ENCODE measurements at places on chromosomes 2 and 18.

- DNase-seq = no peak
Measured at GRCh38 chr2:161570424-161571050, 53.7 kb upstream of the SLC4A10 start.

- DNase-seq = no peak
Measured at GRCh38 chr18:21453511-21453901, 147.0 kb downstream of the ESCO1 start.

- no peak for DNase-seq
Measured at GRCh38 chr2:143685421-143686078, 556.3 kb downstream of the ARHGAP15 start.

GRCh38 chr2:186984966-186985365, 136.0 kb upstream of the ZSWIM2 start:
- DNase-seq = no peak

- no peak for DNase-seq
Measured at GRCh38 chr2:76446872-76447271, 736.2 kb upstream of the GCFC2 start.

DNA sequence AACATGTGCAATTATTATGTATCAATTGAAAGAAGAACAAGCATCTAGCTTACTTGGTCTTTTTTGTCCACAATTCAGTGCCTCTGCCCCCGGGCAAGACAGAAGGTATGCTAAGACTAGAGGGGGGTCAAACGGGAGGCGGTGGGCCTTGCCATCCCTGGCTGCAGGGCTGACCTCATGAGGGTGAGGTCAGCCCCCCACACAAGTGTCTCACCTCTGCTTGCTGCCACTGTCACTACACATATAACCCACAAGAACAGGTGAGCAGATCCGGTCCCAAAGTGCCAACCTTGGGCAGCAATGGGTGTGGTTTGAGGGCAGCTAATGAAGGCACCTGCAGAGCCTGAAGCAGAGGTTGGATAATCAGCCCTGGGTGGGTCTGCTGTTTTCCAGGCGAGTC, 71.5 kb downstream of the EDAR start:
- no peak for DNase-seq

All from CD4-positive, alpha-beta T cell treated with Interleukin-10 for 1 hour (primary cell).